T-helper 2 cell (primary cell): ENCODE measurements at places on chromosomes 16 and 17.

DNA sequence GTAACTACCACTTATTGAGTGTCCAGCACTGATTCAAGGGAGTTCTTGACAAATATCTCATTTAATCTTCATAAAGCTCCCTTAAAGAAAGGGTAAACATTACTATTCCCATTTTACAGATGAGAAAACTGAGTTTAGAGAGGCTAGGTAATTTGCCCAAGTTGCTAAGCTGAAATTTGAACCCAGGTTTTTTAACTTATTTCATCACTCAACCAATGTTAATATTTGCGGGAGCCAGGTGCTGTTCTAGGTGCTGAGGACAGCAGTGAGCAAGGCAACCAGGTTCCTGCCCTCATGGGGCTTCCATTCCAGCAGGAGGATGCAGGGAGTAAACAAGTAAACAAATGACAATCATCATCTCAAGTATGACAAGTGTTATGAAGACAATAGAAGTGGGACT, 104.0 kb upstream of the LHX1 start:
- DNase-seq: no peak

GRCh38 chr16:35734728-35735402, 2275.5 kb downstream of the TP53TG3F start:
- DNase-seq: no peak

DNA sequence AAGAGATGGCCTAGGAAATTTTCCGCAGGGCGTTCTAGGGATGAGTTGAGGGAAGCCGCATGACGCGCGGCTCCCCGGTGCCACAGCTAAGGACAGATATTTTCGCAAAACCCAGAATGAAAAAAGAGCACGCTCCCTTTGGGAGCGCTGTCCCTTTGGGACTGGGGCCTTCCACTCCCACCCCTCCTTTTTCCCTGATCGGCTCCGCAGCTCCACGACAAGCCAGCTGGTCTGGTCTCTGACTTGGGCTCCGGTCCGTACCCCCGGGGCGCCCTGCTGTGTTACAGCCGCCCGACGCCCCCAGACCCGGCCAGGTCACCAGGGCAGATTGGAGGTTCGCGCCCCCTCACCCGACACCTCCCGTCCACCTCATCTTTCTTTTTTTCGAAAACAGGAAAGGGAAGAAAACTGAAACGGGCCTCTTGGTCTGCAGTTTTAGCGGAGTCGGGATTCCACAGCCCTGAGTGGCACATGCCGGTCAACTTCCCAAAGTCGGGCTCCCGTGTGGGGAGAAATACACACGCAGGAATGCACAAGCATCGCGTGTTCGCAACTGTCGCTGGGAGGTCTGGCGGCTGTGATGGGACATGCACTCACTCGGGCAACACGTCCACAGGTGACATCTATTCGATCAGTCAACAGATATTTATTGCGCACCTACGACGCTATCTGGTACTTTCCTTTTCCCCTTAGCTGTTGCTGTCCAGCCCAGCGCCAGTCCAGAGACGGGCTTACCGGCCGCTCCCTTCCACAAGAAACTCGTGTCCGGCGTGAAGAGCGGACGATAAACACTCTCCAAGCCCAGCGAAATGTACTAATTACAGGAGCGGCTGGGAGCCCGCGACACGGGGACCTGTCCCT, 3.9 kb upstream of the SOX9 start:
- DNase-seq: no peak

GRCh38 chr16:88956546-88957432, 20.2 kb downstream of the CBFA2T3 start:
- no peak for DNase-seq

DNA sequence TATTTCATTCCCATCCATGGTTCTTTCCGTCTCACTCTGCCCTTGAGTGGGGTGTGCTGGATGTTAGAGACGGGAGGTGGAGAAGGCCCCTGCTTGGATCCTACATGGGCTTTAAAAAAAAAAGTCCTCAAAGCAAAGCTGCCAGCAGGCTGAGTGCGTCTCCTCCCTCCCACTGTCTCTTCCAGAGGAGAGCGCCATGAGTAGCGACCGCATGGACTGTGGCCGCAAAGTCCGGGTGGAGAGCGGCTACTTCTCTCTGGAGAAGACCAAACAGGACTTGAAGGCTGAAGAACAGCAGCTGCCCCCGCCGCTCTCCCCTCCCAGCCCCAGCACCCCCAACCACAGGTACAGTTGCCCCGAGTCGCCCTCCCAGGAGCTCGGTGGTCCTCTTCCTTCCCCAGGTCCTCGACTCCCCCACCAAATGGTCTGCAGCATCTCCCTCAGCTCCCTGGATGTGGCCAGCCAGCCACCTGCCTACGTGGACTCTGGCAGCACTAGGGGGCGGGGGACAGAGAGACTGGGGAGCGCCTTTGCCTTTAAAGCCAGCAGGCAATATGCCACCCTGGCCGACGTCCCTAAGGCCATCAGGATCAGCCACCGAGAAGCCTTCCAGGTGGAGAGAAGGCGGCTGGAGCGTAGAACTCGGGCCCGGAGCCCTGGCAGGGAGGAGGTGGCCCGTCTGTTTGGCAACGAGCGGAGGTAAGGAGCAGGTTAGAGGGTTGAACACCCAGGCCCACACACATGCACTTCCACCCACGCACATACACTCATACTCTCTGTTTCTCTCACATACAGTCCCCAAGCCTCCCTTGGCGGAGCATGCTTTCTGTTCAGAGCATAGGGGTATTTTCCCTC, 68.2 kb downstream of the PLD6 start:
- DNase-seq: no peak

- peak; percentile 46 for DNase-seq
Measured at GRCh38 chr17:50272711-50273653, 1.3 kb upstream of the TMEM92 start.

DNA sequence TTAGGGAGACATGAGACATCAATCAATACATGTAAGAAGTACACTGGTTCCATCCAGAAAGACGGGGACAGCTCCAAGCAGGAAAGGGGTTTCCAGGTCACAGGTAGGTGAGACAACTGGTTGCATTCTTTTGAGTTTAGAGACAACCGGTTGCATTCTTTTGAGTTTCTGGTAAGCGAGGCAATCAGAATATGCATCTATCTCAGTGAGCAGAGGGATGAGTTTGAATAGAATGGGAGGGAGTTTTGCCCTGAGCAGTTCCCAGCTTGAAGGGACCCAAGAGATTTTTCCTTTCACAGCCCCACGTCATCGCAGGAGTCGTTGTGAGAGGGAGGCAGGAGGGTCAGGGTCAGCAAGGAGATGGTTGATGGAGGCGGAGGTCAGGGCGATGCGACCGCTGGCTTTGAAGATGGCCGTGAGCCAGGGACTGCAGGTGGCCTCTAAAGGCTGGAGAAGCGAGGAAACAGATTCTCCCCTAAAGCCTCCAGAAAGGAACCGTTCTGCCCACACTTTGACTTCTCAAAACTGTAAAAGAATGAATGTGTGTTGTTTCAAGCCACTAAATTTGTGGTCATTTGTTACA, 36.5 kb downstream of the IRF8 start:
- DNase-seq: no peak

- DNase-seq: no peak
Measured at GRCh38 chr16:78460428-78460827, 361.0 kb downstream of the WWOX start.

- DNase-seq: no peak
Measured at GRCh38 chr16:80517846-80518245, 22.9 kb upstream of the DYNLRB2 start.

DNA sequence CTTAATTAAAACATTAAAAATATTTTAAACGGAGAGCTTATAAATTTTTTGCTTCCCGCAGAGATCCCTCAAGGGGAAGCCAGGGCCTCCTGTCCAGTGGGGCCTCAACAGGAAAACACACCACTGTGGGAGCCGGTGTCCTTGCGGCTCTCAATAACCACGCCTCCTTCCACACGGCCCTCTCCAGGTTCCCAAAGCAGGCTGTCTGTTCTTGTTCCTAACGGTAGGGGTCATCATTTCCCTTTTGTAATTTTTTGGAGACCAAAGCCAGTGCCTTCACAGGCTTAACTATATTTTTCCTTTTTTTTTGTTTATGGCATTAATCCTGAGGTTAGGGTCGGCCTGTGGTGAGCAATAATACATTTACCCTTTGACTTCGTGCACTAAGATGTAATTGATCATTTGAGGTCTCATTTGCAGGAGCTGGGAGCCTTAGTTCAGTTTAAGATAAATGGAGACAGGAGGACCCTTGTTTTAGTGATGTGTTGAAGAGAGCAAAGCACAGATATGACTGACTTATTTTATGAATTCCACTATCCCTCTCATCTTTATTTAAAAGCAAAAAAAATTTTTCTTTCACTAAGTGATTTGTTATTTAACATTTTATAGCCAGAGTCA, 77.5 kb upstream of the N4BP1 start:
- no peak for DNase-seq

DNA sequence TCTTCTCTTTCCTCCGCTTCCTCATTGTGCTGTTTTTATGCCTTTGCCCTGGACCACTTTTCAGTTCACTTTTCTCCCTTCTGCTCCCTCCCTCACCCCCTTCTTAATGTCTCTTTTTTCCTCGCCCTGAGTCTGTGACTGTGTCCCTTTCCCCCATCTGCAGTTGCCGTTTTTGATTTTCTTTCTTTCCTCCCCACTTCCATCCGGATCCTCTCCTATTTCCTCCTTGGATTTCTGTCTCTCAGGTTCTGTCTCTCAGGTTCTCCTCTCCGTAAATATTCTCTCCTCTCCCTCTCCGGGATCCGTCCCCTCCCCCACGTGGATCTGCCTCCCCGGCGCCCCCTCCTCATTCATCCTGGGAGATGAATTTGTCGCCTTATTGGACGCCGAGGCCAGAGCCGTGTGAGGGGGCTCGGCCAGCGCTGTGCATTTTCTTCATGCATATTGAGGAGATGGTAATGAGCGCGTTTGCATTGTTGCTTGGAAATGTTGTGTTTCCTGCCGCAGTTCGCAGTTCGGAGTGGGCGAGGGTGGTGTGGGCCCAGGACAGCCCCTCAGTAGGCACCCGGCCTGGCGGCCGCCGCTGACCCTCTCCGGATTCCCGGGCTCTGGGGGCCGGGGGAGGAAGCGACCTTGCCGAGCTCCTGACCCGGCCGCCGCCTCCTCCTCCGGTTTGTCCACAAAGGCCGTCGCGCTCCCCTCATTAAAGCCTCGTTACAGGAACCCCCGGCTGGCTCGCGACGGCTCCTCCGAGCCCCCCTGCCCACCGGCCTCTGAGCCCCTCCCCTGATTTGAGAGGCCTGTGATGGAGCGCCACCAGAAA, 4.5 kb upstream of the IRX3 start:
- DNase-seq: no peak

- no peak for DNase-seq
Measured at GRCh38 chr17:64431534-64431933, 17.4 kb upstream of the MILR1 start.

- DNase-seq: peak; percentile 19
Measured at GRCh38 chr16:57284209-57284951, at the start of gene PLLP. Gene PLLP, minus strand, starts transcription at chr16:57284672. Its CDS starts 132 bp downstream, at chr16:57284540.

DNA sequence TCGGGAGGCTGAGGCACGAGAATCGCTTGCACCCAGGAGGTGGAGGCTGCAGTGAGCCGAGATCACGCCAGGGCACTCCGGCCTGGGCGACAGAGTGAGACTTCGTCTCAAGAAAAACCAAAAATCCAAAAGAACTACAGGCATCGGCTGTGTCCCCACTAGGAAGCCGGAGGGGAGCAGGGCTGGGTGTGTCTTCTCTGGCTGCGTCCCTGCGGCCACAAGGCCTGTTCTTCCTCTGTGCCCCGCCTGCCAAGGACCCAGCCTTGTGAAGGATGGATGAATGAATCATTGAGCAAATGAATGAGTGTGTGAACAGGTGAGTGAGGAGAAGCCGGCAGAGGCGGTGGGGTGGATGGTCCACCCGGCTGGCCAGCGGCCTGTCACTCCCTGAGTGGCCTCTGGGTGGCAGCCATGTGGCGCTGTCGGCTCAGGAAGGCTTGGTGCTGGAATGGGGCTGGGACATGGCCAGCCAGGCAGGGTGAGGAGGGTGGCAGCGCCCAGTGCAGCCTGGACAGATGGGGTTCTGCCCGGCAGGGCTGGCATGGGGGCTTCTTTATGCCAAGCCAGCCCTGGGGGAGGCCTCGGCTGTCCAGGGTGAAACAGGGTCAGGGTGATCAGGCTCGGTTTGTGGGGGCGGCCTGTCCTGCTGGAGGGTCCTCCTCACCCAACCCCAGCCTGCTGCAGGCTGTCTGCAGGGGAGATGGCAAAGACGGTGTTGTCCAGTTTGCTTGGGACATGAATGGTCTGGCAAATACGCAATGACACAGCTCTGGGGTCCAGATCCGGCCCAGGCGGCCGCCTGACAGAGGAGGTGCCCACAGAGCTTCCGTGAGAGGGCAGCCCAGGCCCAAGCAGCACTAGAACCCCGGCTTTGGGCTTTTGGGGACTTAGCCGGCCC, 21.7 kb downstream of the SLC25A10 start:
- no peak for DNase-seq

DNA sequence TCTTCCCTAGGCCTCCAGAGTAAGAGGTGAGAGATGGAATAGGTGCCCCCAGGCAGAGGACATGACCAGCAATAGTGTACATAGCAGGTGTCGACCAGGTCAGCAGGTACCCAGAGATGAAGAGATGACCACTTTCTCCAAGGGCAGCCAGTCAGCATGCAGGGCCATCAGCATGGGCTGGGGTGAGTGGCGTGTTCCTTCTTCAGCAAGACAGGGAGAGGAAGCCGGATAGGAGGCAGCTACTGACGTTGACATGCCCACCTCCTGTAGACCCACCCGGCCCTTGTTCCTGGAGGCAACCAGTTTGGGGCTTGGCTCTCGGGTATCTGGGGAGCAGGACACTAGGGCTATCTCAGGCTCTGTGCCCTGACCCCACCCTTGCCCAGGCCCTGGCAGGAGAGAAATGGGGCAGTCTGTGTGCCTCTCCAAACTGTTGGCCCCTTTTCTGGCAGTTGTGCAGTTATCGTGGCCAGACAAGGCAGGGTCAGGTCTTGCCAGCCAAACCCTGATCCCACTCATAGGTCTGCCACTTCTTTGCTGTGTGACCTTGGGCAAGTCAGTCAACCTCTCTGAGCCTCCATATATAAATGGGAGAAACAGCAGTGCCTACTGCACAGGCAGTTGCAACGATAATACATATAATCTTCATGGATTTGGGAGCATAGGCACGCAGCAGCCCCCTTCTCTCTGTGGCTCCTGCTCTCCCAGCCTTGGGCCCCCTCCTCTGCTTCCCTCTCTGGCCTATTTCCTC, 1.4 kb upstream of the NDRG4 start:
- DNase-seq: no peak

GRCh38 chr17:15247891-15248529, 17.1 kb downstream of the PMP22 start:
- DNase-seq: no peak

DNA sequence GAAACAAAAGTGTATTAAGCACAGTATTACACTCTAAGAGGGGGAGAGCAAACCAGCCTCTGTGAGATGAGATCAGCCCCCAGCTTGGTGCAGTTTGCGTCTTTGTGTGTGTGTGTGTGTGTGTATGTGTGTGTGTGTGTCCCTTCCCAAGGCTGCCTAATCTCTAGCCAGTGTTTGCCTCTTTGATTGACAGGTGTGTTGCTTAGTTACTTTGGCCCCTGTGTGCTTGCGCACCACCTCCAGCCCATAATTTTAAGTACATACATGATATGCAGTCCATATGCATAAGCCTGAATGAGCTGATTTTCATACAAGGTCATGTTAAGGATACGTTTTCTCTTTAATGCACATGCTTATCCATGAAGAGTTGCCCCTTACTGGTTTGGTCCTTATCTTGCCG, 2.1 kb upstream of the KRTAP3-2 start:
- DNase-seq: no peak
